NCI-H2081 treated with DMSO at 0.1 percent for 48 hours (cell line): ENCODE measurements at places on chromosomes 2 and 18.

- DNase-seq, result no peak
These were observed 195.8 kb upstream of the TNP1 start for GRCh38 chr2:217055624-217056023.

GRCh38 chr2:239095460-239096081 is 247.7 kb downstream of the TWIST2 start:
- no peak for DNase-seq

GRCh38 chr18:76454418-76454817 is 40.6 kb downstream of the ZNF516 start:
- DNase-seq, result no peak

DNA sequence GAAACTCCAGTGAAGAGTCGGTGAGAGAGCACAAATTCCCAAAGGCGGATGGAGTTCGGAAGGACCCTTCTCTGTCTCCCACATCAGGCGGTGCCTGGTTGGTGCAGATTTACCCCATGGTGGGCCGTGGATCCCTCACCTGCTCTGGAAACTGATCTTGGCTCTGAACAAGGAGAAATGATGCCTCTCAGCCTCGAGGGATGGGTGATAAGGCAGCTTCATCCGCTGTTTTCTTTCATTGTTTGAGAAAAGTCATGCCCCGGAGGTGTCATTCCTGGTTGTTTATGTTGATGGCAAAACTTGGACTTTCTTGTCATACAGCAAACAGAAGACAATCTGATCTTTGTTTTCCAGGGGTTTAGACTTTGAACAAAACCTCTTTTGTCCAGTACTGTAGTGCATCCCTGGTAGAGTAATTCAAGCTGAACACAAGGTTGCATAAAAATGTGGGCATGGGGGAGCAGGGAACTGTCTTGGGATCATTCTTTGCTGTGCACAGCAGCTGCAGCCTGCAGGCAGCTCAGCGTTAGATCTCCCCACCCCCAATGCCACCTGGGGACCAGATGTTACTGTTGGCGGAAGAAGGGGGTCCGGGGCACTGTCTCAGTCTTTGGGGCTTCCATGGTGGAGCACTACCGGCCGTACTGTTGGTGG is 81.3 kb downstream of the NFATC1 start:
- no peak for DNase-seq

DNA sequence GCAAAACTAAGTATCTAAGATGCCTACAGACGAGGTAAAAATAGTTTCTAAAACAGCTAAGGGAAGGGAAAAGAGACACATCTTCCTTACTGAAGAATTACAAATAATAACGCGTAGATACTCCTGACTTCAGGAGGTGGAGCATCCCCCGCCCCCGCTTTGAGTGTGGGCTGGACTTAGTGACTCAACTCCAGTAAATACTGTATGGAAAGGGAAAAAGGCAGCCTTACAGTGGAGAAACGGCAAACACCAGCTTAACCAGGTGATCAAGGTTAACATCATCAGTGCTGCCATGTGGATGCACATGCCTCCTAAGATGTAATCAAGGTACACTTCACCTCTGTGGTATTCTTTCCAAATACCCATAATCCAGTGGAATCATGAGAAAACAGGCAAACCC is 47.9 kb downstream of the HADHB start:
- no peak for DNase-seq

DNA sequence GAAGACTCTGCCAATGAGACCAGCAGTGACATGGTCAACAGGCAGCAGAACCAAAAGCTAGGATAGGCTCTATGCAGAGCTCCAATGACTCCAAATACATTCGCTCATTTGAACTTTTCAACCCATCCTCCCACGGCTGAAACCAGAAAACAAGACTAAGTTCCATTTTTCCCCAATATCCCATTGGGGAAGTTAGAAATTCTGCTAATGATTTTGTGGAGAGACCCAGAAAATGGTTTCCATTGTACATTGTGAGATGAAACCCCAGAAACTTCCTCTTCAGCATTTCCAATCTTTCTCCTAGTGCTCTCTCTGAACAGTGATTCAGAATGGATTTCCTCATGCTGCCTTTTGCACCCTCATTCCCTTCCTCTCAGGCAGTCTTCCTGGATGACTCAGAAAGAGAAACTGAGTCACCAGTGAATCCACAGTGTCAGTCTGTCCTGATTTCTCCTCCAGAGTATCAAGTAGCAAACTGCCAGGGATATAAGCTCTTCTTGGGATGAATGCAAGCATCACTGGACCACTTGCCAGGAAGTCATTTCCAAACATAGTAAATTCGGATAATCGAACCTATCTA is 467.7 kb upstream of the ID2 start:
- no peak for DNase-seq

DNA sequence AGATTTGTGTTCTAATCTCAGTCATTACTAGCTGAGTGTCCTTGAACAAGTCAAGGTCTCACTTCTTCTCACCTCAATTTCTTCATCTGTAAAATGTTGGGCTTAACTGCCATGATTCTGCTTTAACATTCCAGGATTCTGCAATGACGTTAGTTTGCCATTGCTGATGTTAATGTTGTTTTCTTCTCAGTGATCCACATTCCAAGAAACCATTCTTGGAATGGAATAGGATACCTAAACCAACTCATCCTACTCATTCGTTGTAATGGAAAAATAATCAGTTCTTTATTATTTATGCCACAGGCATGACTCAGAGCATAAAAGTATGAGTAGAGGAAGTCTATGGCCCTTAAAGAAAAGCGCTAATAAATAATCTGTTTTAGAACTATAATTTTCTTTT is 140.2 kb upstream of the ETAA1 start:
- DNase-seq, result no peak

DNA sequence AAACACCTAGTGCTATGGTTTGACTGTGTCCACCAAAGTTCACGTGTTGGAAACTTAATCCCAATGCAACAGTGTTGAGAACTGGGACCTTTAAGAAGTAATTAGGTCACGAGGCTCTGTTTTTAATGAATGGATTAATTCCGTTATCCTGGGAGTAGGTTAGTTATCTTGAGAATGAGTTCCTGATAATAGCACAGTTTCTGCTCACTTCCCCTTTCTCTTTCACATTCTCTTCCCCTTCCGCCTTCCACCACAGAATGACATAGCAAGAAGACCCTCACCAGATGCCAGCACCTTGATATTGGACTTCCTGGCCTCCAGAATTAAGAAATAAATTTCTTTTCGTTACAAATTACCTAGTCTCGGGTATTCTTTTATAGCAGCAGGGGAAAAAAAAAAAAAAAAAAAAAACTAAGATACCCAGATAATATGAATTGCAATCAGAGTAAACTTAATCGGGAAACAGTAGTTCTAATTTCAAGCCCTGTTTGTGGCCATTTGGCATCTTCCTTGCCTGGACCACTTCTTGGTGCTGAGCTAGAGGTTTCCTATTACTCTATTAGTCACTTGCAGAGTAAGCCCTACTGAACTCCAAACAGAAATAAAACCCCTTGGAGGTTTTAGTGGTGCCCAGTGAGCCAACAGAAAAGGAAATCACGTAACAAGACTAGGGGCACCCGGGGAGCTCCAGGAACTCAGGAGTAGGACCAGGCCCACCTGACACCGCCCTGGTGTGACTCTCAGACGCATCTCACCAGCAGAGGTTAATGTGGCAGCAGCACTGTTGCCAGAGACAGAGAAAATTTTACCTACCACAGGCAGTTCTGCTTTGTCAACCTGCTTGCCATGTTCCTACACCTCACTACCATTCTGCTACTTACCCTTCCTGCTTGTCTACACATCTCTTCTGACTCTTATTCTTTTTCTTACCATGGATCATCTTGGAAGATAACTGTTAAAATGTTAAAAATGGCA is 147.6 kb upstream of the CAB39 start:
- DNase-seq, result no peak
